Activated CD4-positive, alpha-beta memory T cell treated with anti-CD3 and anti-CD28 coated beads for 36 hours (primary cell): ENCODE measurements at places on chromosomes 11 and 22.

- no peaks in the 10 kb centered on the region for H3K4me1 ChIP-seq
- H3K4me3 ChIP-seq = no peak overlapping the region
- H3K36me3 ChIP-seq = peaks cover 2% of the 10 kb centered on the region
- no peak overlapping the region for H3K27ac ChIP-seq
Measured at GRCh38 chr22:28507896-28508295, 171.7 kb downstream of the TTC28 start.

- H3K36me3 ChIP-seq = no peaks in the 10 kb centered on the region
- peaks cover 23% of the 10 kb centered on the region for H3K27me3 ChIP-seq
- no peak overlapping the region for H3K4me3 ChIP-seq
- no peaks in the 10 kb centered on the region for H3K4me1 ChIP-seq
Measured at GRCh38 chr11:43518408-43519160, 159.9 kb downstream of the TTC17 start.

GRCh38 chr11:111285189-111286091, 12.9 kb upstream of the POU2AF3 start:
- no peak overlapping the region for H3K4me3 ChIP-seq
- H3K27me3 ChIP-seq = no peaks in the 10 kb centered on the region
- no peaks in the 10 kb centered on the region for H3K4me1 ChIP-seq
- DNase-seq = no peak
- H3K36me3 ChIP-seq = no peaks in the 10 kb centered on the region
- no peak overlapping the region for H3K27ac ChIP-seq

- peaks cover 2% of the 10 kb centered on the region for H3K4me1 ChIP-seq
- H3K27ac ChIP-seq = no peak overlapping the region
- DNase-seq = no peak
- H3K4me3 ChIP-seq = no peak overlapping the region
- peaks cover 2% of the 10 kb centered on the region for H3K27me3 ChIP-seq
Measured at GRCh38 chr11:11038352-11038751, 180.5 kb upstream of the ZBED5 start.
